ENCODE measurements at places on chromosomes 7 and 10.

DNA sequence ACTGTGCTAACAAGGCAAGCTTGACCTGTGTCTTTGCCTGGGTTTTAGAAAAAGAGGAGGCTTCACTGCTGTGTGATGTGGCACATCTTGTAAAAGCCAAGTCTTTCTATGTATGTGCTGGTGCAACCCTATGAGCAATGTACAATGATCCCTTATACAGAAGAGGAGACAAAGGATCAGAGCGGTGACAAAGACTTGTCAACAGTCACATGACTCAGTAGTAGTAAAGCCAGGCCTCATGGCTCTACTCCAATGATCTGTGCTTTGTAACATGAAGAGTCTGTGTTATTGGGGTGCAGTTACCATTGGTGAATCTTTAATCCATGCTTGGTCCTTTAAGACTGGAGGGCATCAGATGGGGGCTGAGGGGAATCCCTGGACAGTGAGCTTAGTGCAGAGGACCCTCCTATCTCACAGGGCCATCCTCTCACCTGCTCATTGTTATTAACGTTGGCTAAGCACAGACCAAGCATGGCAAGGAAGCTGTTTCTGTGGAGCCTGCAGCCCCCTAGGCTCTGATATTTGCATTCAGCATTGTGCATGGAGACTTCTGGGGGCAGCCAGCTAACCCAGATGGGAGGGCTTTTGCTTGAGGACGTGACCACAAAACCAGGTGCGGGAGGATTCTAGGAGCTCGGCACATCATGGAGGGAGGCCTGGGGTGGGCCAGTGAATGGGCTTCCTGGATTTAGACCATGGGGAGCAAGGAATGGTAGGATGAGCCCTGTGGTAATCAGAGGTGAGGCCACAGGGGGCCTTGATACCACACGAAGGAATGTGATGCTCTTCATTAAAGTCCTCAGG, 308.8 kb upstream of the ZNF32 start:
- DNase-seq, result no peak

- DNase-seq, result no peak
Measured at GRCh38 chr7:39394105-39394680, 172.0 kb upstream of the YAE1 start.

DNA sequence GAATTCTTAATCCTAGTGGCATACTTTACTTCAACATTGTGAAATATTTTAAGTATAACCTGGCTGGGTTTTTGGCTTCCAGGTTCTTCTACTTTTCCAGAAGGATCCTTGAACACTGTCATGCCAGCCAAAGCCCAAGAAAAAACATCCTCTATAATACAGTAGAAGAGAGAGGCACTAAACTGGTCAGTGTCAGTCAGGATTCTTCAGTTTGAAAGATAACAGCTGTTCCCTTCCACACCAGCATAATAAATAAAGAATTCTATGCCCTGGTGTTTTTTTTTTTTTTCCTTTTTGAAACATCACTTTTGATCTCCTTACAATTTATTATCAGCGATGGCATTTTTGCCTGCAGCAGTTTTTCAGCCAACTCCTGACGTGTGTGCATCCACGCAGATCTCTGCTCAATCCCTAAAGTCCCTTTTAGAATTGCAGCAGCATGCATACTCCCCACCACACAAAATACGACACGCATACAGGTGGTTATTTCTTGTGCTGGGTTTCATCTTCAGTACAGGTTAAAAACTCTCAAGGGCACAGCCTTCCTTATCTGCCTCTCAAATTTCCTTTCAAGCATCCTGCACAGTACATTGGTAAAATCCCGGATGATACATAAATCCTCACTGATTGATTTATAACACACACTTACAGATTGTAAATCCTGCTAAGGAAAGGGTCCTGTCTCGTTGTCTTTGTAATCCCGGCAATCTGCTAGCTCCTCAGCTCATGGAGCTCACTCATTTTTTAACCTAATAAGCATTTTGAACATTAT, 100.2 kb downstream of the TPK1 start:
- no peak for DNase-seq

DNA sequence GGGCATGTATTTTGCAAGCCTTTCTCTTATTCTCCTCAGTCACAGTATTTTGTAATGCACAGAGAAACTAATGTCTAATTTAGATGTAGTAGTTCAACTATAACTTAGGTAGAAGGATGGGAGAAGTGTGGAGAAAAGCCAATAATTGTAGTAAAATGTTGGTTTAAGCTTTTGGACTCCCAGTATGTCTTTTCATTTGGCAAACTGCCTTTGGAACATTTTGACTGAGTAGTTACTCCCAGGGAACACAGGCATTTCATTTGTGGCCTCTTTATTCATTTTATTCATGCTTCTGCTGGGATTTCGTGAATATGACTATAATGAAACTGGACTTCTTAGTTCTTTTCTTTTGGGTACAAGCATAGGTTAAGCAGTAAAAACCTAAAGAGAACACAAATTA, 79.0 kb downstream of the EXOC4 start:
- DNase-seq, result no peak

GRCh38 chr7:1538544-1539180, 8.2 kb downstream of the MAFK start:
- no peak for DNase-seq

- no peak for DNase-seq
Measured at GRCh38 chr10:79322616-79323543, 24.4 kb upstream of the PPIF start.

GRCh38 chr10:97075421-97075820, 110.3 kb downstream of the SLIT1 start:
- DNase-seq, result no peak

GRCh38 chr7:97734255-97734654, 2.4 kb downstream of the TAC1 start:
- DNase-seq, result no peak

DNA sequence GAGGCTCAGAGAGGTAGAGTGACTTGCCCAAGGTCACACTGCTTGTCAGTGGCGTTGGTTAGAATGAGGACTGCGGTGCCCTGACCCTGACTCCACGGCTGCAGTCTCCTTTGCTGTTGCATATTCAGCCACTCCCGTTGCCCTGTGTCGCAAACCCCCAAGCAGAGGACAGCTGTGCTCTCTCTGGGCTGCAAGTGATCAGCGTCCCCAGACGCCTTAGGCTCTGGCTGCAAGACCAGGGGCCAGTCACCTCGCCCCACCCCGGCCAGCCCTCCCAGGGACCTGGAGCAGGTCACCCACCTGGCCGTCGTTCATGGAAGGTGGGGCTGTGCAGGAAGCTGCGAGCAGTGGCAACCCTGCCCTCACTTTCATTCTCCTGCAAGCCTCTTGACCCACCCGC, 51.7 kb upstream of the NANOS1 start:
- DNase-seq, result no peak

DNA sequence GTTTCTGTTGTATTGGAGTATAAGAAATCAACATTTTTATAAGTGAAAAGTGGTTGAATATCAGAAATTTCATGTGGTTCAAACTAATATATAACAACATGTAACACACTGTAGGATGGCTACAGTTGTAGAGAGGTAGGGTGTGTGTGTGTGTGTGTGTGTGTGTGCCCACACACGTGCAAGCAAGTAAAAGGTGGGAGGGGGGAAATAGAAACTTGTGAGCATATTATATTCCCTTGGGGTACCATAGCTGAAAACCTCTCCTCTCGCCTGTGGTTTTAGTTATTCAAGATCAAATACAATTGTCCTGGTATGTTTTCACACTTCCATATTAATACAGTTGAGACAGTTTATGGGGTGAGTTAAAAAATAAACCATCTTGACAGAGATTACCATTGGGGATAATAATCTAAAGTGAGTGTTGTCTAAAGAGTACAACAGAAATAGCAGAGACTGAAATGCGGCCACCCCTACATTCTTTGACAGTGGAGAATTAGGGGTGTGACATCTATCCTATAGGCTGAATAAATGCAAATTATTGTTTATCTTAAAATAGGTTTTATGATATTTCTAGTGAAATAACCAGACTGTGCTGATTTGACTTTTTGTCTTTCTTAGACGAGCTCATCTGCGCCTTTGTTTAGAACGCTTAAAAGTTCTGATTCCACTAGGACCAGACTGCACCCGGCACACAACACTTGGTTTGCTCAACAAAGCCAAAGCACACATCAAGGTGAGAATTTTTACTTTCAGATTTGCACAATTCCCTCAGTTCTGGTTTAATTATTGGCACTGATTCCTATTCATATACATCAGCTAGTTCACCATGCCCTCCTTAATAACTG, 25.9 kb downstream of the SMNDC1 start:
- DNase-seq, result no peak

DNA sequence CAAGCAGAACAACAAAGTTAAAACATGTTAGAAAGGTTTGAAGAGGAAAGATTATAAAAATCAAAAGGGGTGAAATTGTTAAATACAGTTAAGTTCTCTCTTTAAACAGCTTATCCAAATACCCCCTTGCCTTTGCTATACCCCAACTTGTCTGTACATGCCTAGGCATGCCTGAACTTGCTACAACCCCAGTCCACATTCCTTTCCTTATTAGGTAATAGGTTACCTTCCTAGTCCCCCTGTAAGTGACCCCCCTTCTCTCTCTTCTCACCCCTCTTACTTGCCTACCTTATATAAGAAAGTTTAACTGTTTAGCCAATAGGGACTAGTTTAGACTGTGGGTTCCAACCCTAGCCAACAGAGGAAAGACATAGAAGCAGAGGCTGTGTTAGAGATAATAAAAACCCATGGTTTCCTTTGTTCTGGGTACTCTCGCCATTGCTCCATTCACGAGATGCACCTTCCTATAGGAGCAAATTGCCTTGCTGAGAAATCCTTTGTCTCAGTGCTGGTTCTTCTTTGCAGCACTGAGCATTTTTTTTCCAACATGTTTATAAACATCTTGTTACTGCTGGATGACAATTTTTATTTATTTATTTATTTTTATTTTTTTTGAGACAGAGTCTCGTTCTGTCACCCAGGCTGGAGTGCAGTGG, 282.2 kb upstream of the GALNT17 start:
- DNase-seq, result no peak

DNA sequence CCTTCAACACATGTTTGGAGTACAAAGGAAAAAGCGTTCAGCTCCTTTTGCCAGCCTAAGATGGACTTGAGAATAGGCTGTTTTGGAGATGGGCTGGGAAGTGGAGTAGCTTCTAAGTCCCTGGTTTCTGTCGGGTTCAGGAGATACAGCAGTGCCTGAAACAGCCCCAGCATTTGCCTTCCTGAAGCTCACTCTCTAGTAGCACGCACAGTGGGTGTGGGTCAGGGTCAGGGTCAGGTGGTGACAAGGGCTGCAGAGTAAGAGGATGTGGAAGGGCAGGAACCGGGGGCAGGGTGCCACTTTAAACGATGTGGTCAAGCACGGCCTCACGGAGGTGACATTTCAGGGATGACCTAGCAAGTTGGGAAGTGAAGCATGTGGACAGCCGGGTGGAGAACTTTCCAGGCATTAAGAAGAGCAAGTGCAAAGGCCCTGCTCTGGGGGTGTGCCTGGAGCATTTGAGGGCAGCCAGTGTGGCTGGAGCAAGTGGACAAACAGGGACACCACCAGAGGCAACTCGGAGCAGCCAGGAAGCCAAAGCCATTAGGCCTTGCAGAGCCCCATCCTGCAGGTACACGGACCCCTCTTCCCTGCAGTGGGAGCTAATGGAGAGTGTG, 382.2 kb upstream of the ZMIZ1 start:
- no peak for DNase-seq

GRCh38 chr7:30159698-30160143, 24.9 kb downstream of the MTURN start:
- peak; percentile 31 for DNase-seq

DNA sequence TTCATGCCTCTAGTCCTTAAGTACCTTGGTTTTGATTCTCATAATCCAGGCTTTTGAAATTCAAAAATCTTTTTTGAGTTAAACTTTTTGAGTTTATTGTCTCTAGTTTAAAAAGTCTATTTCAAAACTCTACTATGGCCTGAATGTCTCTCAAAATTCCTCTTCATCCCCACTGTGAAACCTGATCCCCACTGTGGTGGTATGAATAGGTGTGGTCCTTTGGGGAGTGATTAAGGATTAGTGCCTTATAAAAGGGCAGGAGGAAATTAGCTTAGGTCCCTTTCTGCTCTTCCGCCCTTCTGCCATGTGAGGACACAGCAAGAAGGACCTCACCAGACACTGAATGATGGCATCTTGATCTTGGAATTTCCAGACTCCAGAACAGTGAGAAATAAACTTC, 44.1 kb upstream of the JAZF1 start:
- DNase-seq, result no peak

GRCh38 chr10:119981826-119982225, 89.3 kb downstream of the SEC23IP start:
- no peak for DNase-seq

DNA sequence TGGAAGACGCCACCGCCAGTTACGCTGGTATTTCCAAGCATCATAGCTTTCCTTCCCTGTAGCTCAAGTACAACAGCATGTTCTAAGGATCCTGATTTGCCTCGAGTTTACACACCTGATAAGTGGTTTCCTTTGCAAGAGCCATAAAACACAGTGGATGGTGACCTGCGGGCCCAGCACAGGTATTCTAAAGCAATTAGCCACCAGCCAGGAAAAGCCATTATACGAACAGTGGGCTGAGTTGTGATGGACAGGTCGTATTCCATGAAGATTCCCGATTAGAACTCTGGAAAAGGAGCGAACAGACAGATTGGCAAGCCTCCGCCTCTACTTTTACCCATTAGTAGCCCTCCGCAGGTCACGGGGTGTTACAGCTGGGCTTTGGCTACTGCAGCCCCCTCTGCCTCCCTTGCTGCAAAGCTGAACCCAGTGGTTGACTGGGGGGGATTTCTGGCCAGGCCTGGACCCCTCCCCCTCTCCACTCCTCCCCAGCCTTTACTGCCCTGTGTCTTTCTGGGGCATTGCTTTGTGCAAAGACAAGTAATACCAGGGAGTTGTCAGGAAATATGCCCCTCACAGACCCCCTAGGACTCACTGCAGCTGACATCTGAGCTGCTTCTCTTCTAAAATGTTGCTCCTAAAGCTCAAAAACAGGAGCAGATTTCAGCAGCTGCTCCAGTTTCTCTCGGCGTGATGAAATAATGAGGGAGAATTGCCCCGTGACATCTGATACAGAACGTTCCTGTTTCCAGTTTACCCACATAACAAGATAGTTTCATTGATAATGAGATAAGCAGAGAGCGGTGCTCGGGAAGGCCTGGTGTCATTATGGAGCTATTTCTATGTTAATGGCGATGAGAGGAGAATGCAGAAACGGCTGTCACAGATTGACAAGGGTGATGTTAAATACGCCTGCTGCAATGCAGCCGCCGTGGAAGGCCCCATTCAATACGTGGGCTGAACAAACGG, 214.4 kb downstream of the CCSER2 start:
- no peak for DNase-seq

DNA sequence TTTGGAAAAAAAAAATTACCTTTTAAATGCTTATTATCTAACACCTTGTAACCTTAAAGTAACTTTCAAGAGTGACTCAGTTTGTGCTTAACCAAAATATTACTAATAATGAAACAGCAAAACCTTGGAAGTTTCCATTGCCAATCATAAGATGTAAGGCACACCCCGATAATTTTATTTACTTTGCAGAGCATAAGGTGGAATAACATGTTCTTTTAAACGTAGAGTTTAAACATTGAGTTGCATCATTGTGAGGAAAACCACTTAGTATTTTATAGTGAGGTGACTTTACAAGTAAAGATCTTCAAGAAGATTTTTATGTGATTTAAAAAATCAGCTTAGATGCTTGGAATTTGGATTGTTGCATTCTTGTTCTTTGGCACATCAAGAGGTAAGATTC, at the start of gene PNLIPRP3:
TSS of gene PNLIPRP3 (plus strand) at position 177 of the 400 bp plus-strand sequence. CDS start at position 343, 166 bp downstream.
- no peak for DNase-seq

All from A549 (cell line).